ENCODE measurements at places on chromosomes 11 and 22. TPM values are rescaled to one million over a fixed set of nuclear protein-coding genes. Genes with fewer than 3 reads are reported as not detected.

The SPI1 gene
- total RNA-seq, result 47.0 TPM

The GLB1L2 gene
- 1.6 TPM for total RNA-seq

The POU2AF2 gene
- total RNA-seq, result 0.80 TPM

The MUC5B gene
- total RNA-seq, result 0.71 TPM

The PSMD13 gene
- total RNA-seq, result 79.4 TPM

The SCN2B gene
- 2.7 TPM for total RNA-seq

The TESMIN gene
- total RNA-seq, result 1.5 TPM

The SLC1A2 gene
- total RNA-seq, result 0.98 TPM

The TREH gene
- not detected for total RNA-seq

The RFPL3 gene
- not detected for total RNA-seq

The TMEM121B gene
- 0.94 TPM for total RNA-seq

The RFPL2 gene
- not detected for total RNA-seq

The ANO3 gene
- total RNA-seq, result 0.76 TPM

The ADAMTS15 gene
- 6.4 TPM for total RNA-seq

The KCNJ11 gene
- total RNA-seq, result 6.6 TPM

The OR8G5 gene
- total RNA-seq, result not detected

The TRIM51 gene
- not detected for total RNA-seq

The LIF gene
- total RNA-seq, result 3.2 TPM

The NRGN gene
- 6.2 TPM for total RNA-seq

The MYO18B gene
- not detected for total RNA-seq

The C11orf87 gene
- 0.09 TPM for total RNA-seq

The OR2AG1 gene
- not detected for total RNA-seq

The KIAA1671 gene
- 65.1 TPM for total RNA-seq

The TSSK2 gene
- total RNA-seq, result not detected

The C1QTNF6 gene
- total RNA-seq, result 7.8 TPM

The MUC2 gene
- not detected for total RNA-seq

The VSIG10L2 gene
- not detected for total RNA-seq

The FADS2 gene
- 140 TPM for total RNA-seq

The SMIM35 gene
- not detected for total RNA-seq

The GRIA4 gene
- total RNA-seq, result 0.45 TPM

The OR8A1 gene
- total RNA-seq, result not detected

The OR5AP2 gene
- not detected for total RNA-seq

The RAB38 gene
- total RNA-seq, result 3.2 TPM

The C11orf42 gene
- total RNA-seq, result not detected

The DRD4 gene
- total RNA-seq, result 4.1 TPM

The SELENOH gene
- 77.5 TPM for total RNA-seq

The NXPE1 gene
- not detected for total RNA-seq

The CHST1 gene
- total RNA-seq, result 2.1 TPM

The RCN1 gene
- 92.3 TPM for total RNA-seq

The KREMEN1 gene
- total RNA-seq, result 21.5 TPM

The TUB gene
- total RNA-seq, result 12.9 TPM

The ARHGAP8 gene
- total RNA-seq, result 17.3 TPM

The TMEM25 gene
- total RNA-seq, result 20.9 TPM

The SEC14L2 gene
- total RNA-seq, result 20.8 TPM

The CHKB gene
- total RNA-seq, result 73.9 TPM

The LDLRAD3 gene
- total RNA-seq, result 47.5 TPM
